NCI-H2107 (cell line): ENCODE measurements at places on chromosomes 13 and 19.

DNA sequence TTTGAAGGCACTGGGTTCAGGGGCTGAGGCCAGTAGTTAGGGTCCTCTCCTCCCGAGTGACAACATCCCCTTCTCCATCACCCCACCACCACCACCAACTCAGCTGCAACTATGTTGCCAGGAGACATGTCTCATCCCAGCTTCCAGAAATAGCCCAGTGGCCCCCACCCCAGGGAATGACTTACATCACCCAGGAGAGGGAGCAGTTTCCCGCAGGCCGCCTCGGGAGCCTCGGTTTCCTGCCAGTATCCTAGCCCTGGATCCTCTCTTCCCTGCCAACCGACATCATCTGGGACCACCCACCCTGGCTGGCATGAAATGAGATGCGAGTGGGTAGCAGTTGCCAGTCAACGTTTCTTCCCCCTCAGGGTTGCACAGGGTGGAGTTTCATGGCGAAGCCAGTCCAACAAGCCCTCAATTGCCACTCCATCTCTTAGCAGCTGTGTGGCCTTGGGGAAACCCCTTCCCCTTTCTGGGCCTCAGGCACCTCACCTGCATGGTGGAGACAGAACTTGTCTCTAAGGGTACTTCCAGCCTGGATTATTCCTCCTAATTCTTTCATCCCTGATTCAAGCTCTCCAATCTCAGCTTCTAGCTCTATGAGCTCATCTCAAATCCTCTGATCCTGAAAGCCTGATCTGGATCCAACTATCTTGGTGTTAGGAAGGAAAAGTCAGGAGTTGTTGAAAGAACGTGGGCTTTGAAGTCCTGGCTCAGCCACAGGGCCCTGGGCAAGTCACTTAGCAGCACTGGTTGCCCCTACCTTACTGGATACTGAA is 3.9 kb upstream of the GSK3A start:
- peak; percentile 38 for DNase-seq

DNA sequence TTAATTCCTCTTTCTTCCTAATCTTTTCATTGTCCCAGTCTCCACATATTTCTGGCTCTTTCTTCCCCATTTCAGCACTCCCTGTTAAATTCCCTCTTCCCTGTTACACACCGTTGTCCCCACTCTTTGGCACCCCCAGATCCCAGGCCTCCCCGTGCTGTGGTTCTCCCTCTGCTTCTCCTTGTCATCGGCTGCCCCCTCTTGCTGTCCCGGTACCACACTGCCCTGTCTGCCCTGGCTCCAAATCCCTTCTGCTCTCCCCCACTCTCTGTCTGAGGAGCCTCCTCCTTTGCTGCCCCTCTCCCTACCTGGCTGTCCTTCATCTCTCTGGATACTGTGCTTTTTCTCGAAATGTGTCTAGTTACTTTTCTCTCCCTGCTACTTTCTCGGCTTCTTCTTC is 983 bp downstream of the ZNF415 start:
- DNase-seq: no peak

DNA sequence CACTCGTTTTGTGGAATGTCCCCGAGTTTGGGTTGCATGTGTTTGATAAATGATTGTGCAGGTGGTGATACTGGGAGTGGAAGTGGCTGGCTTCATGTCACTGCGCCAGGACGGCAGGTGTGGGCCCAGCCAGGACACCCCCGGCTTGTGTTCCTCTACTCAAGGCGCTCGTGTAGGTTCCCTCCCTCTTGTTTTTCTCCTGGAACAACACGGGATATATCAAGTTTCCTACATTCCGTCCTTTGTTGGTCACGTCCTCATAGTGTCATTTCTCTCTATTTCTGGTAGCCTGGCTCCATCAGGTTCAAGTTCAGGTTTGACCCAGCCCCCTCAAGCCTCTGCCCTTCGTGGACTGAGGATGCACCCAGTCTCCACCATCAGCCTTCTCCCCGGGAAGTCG is 16.3 kb downstream of the IL17D start:
- DNase-seq: no peak

GRCh38 chr13:31250435-31250834 is 50.7 kb downstream of the B3GLCT start:
- no peak for DNase-seq
